Stimulated activated CD8-positive, alpha-beta memory T cell treated with anti-CD3 and anti-CD28 coated beads, Interleukin-4, amount 100 ng/mL, for 1 hour (primary cell): ENCODE measurements at places on chromosomes 2 and 18.

GRCh38 chr18:27750014-27750413, 426.9 kb downstream of the CDH2 start:
- no peak for DNase-seq

GRCh38 chr2:235478609-235479008, 15.2 kb upstream of the AGAP1 start:
- DNase-seq = no peak

GRCh38 chr2:24873619-24874018, 46.4 kb downstream of the ADCY3 start:
- no peak for DNase-seq

GRCh38 chr2:75133621-75134570, 65.4 kb downstream of the TACR1 start:
- no peak for DNase-seq

GRCh38 chr2:176096986-176097819, 2.4 kb upstream of the HOXD12 start:
- peak; percentile 19 for DNase-seq

GRCh38 chr2:72109291-72109690, 38.4 kb downstream of the CYP26B1 start:
- no peak for DNase-seq

DNA sequence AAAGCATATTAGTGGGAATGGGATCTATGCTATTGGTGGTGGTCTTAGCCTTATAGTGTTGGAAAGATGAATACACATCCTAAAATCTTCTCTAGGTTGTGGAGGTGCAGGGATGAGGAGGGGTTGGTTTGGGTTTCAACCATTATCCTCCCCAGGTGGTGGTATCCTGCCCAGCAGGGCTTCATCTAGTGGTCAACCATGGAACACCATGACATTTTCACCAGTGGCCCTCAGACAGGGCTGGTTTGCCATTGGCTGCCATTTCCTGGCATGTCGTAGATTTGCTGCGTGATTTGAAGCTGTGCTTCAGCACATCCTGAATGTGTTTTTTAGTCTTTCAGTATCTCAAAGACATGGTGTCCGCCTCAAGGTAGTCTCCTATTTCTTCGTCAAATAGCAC, 391.2 kb upstream of the HNRNPA3 start:
- no peak for DNase-seq

DNA sequence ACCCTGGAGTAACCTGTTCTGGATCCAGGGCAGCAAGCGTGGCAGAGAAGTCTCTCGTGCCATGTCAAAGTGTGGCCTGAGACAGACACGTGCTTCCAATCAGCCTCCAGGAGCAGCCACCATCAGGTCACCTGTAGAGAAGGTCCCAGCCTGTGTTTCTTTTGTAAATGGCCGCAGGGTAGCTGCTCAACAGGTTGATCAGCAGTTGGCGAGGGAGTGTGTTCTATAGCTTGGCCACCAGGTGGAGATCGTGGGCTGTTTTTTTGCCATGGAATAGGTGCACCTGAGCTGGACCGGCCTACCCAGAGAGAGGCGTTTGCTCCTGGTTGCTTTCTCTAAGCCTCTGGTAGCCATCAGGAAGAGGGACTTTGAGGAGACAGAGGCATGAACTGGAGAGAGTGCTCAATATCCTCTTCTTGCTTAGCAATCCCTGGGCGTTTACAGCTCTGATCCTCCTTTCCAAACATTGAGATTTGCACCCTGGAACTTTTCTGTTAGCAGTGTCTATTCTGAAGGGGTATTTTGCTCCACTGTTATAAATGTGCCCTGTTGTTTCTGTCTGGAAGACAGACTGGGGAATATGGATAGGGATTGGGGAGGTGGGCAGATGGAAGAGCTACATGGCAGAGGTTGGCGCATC, 34.2 kb upstream of the EN1 start:
- DNase-seq = peak; percentile 21

- no peak for DNase-seq
Observed at GRCh38 chr2:172242471-172242870, 139.8 kb upstream of the DLX2 start.

DNA sequence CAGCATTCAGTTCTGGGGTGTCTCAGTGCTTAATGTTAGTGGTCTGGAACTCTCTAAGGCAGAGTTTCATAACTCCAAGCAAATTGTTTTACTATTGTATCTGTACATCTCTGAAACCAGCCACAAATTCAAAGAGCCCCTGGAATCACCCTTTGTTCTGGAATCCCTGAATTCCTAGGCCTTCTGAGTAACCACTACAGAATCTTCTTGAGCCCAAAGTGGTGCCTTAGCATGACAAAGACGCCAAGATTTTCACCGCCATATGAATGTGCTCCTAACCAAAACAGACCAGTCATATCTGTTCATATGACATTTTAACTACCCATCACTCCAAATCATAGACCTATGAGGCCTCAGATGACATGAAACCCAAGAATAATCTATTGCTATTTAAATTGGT, 668.1 kb downstream of the EPHA4 start:
- no peak for DNase-seq

GRCh38 chr2:190636361-190636760, 12.5 kb upstream of the NAB1 start:
- DNase-seq = no peak

GRCh38 chr2:237738255-237738654, 60.3 kb upstream of the RBM44 start:
- no peak for DNase-seq

DNA sequence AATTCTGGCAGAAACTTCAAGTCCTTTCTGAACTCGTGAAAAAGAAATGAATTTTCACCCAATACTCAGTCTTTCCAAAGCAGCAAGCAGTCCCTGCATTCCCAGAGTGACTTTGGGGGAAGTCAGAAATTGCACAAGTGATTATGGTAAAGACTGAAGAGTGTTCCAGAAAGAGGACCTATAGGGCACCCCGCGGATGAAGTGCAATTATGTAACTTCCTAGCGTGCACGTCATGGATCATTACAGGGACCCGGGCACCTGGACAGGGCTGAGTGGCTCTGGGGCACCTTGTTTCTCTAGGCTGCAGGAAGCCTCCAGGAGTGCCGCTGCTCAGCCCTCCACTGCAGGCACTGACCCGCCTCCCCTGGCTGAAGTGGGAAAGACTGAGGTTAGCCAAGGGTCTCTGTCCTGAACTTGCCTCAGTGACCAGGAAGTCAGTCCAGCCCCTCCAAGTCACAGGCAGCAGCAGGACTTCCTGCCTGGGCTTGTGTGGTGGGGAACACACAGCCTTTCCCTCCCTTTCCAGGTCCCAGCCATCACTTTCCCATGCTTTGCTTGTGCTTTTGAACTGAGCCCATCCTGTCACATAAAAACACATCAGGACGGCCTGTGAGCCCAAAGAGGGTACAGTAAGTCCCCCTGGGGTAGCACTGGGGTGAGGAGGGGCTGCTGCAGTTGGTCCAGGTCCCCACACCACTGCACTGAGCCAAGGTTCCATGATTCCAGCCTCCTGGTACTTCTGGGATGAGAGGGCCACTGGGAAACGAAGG, 19.8 kb downstream of the TMEM185B start:
- DNase-seq = no peak

DNA sequence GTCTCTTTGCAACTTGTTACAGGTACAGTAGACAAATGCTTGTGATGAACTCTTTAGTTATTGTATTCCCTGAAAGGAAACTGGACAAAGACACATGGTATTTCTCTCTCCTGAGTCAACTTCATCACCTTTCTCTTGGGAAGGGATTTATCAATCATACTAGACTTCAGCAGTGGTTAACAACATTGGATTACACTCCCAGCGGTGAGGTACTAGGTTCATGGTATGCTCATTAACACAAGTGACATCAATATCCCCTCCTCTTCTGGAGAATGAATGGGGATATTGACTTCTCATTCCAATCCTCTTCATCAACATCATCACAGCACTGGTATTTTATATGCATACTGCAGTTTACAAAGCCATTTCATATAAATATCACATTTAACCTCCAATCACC, 574.6 kb downstream of the ERBB4 start:
- no peak for DNase-seq

GRCh38 chr18:67730886-67731285, 214.4 kb upstream of the DSEL start:
- no peak for DNase-seq

GRCh38 chr2:236061899-236062298, 106.3 kb downstream of the GBX2 start:
- DNase-seq = no peak

GRCh38 chr18:3794537-3795348, 344.8 kb downstream of the TGIF1 start:
- DNase-seq = no peak

- DNase-seq = no peak
Observed at GRCh38 chr2:240024766-240025165, 376 bp downstream of the NDUFA10 start.

DNA sequence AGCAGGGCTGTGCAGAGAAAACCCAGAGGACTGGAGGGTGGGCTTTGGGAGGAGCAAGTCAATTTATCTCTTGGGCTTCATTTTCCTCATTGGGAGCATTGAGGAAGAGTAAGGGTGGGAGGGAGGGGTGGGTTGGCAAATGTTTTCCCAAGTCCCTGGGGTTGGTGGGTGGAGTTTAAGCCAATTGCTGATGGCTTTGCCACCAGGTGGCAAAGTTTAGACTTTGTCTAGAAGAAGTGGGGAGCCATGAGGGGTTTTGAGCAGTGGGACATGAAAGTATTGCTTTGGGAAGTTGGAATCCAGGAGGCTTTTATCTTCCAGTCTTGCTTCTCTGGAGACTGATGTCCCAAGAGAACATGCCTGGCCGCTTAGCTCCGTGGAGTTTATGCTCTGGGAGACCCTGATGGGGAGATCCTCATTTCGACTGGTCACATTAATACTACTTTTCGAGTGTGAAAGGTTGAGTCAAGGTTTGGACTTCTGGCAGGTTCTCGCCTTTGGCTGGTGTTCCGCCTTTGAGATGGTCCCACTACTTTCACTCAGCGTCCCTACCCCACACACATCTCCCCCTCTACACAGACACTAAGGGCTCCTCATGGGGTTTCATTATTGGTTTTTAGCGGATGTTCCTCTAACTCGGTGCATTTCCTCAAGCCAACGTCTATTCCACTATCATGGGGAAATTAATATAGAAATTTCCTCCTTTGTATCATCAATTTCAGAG, 126.7 kb downstream of the PRKCE start:
- no peak for DNase-seq

GRCh38 chr18:48342581-48342980, 66.6 kb downstream of the ZBTB7C start:
- no peak for DNase-seq
